Fibroblast of lung (primary cell): ENCODE measurements at places on chromosomes 3 and 15. TPM values are rescaled to one million over a fixed set of nuclear protein-coding genes. Genes with fewer than 3 reads are reported as not detected.

- no peak for DNase-seq
Observed at GRCh38 chr3:12593473-12593872, 36.6 kb downstream of the MKRN2 start.

The EPHB1 gene
- total RNA-seq: 0.50 TPM in 1 of 2 replicates, not detected in the other

- no peak for DNase-seq
Observed at GRCh38 chr15:69798481-69799250, 299.1 kb downstream of the TLE3 start.

The HTR3E gene
- total RNA-seq: not detected in 2 replicates
